ENCODE measurements at places on chromosomes 4 and X. TPM values are rescaled to one million over a fixed set of nuclear protein-coding genes. Genes with fewer than 3 reads are reported as not detected.

DNA sequence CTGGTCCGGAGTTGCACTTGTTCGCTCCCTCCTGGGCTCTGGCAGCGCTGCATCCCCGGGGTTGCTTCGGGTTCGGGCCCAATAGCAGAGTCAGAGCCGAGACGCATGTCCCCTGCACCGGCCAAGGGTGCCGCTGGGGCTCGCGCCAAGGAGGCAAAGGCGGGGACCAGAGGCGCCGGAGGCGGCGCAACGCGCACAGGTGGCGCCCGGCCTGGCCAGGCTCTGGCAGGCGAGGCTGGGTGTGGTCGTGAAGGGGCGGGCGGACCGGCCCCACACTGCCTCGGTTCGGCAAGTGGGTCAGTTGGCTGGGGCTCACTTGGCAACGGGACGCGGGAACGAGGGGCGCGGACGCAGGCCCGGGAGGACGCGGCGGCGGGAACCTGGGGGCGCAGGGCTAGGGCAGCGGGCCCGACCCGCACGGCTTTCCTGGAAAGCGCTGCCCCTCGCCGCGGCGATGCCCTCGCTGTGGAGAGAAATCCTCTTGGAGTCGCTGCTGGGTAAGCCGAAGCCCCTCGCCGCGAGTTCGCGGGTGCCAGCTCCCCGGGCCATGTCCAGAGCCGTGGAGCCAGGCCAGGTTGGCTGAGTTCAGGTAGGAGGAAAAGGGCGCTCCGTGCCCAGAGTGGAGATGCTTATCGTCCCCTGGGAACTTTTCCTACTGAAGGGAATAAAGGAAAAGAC, at the start of gene CWH43:
Gene CWH43, plus strand, starts transcription at position 300 of the 678 bp plus-strand sequence. Its CDS starts 155 bp downstream, at position 455.
- no peak for DNase-seq

DNA sequence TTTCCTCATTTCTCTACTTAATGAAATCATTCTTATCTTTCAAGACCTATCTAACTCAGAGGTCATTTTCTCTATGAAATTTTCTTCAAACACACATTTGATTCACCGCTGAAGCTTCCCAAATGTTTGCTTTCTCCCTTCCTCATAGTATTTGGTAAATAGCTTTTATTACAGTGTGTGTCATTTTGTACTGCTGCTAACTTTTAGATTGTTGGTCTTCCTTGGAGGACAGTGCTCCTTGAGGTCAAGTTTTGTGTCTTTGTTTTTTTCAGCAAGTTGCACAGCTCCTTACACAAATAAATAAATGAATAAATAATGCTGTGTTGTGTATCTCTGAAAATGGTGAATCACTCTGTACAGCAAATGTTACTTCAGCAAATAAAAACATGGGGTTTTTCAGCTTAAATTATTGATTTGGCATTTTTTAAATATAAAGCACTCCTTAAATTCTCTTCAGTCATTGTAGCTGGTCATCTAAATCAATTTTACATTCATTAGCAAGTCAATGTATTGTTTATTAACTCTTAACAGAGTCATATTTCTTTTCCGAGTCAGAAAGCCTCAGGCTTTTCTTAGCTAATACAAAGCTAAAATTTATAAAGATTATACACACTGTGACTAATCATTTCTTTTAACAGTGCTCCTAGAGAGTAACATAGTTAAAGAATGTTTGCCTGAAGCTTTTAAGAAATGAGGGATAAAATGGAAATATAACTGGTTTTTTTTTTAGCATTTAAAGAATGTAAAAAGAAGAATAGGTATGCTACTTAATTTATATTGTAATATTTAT, 30.1 kb upstream of the MAD2L1 start:
- DNase-seq: no peak

GRCh38 chr4:183556947-183557346, 52.1 kb downstream of the ING2 start:
- no peak for DNase-seq

- no peak for DNase-seq
Measured at GRCh38 chrX:116010939-116011338, 159.6 kb upstream of the AGTR2 start.

DNA sequence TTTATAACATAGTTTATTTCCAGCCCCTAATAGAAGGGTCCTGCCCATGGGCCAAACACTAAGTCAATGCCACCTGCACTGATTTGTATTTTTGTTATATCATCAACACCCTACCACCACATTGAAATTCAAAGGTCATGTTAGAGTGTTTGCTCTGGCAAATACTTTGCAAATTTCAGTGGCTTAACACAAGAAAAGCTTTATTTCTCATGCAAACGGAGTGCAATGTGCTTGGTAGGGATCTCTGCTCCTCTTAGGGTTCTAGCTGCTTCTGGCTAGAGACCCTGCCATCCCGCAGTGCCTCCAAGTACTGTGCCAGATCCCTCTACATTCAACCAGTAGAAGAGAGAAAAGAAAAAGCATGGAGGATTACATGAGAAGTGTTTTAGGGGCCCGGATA, 230.8 kb upstream of the TET2 start:
- DNase-seq: no peak

DNA sequence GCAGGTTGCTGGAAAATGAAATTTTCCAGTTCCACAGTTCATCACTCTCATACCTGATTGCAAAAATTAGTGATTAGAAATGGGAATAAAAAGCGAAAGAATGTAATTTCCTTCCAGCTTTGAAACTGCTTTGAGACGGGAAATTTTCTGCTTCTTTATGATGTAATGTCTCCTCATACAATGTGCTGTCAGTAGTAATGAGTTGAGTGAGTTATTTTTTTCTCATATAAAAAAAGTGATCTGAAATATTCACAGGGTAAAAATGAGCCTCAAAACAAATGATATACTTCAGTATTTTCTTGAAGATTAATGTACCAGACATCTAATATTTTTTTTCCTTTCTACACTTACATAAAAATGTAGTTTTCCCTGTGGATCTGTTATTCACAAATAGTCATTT, 179.1 kb upstream of the FAT4 start:
- DNase-seq: no peak

GRCh38 chr4:122329876-122330565, 48.8 kb upstream of the ADAD1 start:
- DNase-seq: peak; percentile 50

DNA sequence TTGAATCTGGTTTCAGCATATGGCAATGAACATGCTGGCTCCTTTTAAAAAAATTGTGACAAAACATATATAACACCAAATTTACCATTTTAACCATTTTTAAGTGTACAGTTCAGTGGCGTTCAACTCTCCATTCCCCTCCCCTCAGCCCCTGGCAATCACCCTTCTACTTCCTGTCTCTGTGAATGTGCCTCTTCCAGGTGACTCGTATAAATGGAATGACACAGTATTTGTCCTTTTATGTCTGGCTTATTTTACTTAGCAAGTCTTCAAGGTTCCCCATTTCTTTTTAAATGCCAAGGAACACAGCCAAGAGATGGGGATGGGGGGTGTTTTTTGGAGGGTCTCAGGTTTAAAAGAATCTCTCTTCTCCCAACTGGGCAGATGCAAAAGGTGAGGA, 35.4 kb upstream of the BCLAF3 start:
- DNase-seq: no peak

DNA sequence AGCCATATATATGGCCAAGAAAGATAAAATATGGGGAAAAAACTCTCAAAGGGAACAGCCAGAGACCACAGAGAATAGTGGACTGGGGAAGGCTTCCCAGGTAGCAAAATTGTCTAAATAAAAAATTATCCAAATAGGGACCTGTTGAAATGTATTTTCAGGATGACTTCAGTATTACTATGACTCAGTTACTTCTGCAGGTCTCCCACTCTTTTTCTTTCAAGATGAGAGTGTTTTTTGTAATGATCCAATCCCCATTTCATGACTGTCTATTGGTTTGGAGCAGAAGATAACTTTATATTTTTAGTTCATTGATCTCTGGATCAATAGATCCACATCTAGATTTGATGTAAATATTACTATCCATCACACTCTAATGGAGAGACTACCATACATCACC, 372.1 kb upstream of the EMCN start:
- DNase-seq: no peak

The CNGA1 gene
- 0.31 TPM for total RNA-seq

- DNase-seq: no peak
Measured at GRCh38 chr4:99564921-99565320, 1.1 kb upstream of the TRMT10A start.

GRCh38 chr4:128364565-128364964, 77.0 kb upstream of the PGRMC2 start:
- peak; percentile 53 for DNase-seq

GRCh38 chr4:151803246-151803645, 42.4 kb upstream of the GATB start:
- DNase-seq: no peak

All from foreskin keratinocyte (primary cell).